ENCODE measurements at places on chromosomes 2 and 18.
A peak's percentile ranks its signal among the peaks of the same experiment; 100 is the strongest.

- DNase-seq, result no peak
These were observed 37.3 kb upstream of the SH3BP4 start for GRCh38 chr2:234914371-234915154.

DNA sequence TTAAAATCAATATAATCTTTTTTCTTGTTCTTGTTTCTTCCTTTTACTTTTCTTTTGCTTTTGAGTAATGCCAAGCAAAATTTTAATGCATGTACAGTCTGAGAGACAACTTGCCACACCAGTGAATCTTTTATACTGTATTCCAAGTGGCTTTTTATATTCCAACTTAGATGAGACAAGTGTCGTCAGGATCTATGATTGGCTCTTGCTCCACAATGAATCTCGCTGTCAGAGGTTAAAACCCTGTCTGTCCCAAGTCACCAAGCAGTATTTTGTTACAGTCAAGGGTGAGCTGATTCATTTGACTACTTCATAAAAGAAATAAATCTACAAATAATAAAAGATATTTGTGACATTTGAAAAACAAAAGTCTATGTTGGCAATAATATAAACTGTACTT, at the start of gene MSTN:
MSTN (minus strand) TSS at position 129 of the 400 bp plus-strand sequence. CDS start 133 bp downstream, outside the sequence.
- DNase-seq, result no peak

DNA sequence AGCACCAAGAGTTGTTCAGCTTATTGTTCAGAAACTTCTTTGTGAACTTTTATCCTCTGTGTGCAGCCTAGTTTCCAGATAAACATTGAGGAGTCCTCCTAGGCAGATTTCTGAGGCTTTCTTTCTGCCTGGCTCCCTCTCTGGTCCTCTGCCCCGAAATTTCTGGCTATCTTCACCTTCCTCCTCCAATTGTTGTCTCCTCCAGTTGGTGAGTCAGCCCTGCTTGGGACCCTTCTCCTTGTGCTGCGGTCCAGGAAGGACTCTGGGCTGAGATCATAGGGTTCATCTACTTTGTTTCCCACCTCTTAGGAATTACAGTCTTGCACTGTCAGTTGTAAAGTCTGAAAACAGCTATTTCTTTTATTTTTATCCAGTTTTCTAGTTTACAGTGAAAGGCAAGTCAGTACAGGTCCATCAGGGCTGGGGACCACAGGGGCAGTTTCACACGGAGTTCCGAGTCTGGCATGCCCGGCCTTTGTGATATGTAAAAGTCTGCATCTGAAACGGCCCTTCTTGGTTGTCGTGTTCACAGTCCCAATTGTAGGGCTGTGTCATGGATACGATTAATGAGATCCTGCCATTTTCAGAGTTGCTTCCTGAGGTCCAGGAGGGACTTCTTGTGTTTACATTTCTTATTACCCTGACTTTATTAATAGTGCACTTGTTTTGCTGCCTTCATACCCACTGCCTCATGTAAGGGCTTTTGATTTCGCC, 100.8 kb downstream of the SMC6 start:
- DNase-seq, result no peak

- peak; percentile 25 for DNase-seq
These were observed 26.5 kb upstream of the C2orf74 start for GRCh38 chr2:61135510-61135909.

DNA sequence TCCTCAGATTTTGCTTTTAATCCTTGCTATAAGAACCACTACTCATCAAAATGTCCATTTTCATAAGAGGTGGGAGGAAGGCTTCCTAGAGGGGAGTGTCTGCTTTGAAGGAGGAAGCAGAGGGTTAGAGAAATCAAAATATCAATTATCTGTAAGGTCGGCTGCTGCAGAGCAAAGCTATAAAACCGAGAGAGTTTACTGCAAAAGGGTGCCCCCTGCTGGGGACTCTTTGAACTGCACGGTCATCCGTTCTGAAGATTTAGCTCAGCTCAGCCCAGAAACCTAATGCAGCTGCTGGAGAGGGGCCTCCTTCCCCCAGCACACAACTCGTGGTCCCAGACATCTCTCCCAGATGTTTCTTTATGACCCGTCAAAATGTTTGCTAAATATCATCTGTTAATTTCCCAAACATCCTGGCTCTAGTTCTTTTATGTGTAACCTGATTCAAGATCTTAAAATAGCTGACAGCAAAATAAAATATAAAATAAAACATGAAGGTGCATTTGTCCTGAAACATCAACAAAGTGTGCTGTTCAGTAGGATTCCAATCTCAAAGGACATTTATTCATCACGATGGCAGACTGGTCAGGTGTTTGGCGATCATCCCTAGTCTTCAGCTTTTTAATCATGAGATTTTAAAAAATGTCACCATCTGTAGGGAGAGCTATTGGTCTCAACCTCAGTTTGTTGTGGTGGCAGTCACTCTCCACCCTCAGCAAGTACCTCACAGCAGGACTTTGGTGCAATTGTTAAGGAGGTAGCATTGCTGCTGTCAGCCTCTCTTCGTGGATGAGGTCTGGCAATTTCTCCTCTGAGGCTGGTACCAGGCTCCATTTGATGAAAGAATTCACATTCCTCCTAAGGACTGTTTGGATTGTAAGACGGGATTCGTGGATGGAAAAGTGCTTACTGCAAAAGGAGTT, 185.9 kb downstream of the MTX2 start:
- DNase-seq, result peak; percentile 80

DNA sequence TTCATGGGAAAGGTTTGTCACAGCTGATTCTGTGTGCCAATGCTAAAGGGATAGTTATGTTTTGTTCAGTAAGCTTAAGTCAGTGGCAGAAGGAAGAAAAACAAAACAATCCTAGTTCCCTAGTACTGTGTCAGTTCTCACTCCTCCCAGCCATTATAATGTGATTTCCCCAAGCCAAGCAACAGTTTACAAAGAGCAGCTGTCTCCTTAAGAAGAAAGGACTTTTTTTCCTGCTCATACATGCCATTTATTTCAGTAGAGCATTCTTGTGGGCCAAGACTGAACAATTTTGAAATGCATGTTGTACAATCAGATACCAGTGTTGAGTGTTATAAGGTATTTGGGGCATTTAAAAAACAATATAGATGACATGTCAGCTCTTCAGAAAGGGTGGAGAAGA, 52.1 kb downstream of the NEMP2 start:
- DNase-seq, result no peak

All from RPMI8226 (cell line).